ENCODE measurements at places on chromosomes 16 and 17.

GRCh38 chr17:47239967-47240651 lies 13.5 kb upstream of the ITGB3 start:
- DNase-seq = peak; percentile 60

- DNase-seq = no peak
These were observed 70.7 kb upstream of the HNF1B start for GRCh38 chr17:37815536-37815935.

DNA sequence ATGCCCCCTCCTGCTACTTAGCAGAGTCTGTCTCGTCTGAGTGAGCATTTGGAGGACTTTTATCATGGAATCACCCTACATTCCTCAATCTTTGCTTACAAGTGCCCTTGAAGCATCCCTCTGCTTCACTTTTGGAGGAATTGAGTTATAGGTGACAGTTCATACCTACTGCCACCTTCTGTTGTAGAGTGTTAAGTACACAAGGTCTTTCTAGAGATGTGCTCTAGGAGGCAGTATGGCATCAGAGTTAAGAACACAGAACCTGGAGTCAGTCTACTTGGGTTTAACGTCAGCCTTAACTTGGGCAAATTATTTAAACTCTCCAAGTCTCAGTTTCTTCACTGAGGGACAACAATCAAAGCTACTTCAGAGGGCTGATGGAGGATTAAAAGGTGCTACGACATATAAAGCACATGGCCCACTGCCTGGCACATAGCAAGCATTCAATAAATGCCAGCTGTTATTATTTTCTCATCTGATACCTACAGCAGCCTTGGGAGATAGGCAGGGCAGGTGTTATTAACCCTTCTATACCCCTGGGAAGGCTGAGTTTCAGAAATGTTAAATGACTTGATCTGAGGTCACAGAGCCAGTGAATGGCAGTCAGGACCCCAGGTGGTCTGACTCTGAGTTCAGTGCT lies 62.2 kb downstream of the UTP18 start:
- no peak for DNase-seq

- no peak for DNase-seq
These were observed 4.5 kb upstream of the NME4 start for GRCh38 chr16:392450-393030.

DNA sequence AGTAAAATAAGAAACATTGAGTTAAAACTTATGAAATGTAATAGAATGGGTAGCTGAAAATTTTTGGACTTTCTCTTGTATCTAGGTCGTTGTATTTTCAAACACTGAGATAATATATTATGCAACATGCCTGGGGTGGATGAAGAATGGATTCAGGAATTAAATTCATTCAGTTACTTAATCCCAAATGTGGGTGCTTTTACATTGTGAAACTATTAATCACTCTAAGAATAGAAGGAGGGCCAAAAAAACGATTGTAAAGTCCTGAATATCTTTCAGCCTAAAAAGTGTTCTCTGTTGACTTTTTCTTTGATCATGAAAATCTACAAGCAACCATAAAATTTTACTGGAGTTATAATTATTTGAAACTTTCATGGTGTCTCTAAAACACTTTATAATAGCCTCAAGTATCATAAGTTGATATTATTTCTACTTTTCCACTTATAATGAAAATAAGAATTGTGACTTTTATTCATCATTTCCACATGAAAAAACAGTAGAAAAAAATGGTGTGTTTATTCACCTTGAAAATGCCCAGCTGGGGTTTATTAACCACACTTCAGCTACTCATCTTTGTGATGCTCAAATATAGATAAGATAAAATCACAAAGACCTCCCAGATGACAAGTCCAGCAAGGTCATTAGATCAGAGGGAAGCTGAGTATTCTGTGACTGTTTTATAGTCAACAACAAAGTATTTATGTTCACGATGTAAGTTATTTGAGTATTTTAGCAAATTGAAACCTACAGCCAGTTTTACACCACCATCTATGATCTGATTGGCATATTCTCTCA lies 619.9 kb upstream of the SOX9 start:
- DNase-seq = no peak

GRCh38 chr16:85607796-85608514 lies 5.2 kb upstream of the GSE1 start:
- DNase-seq = no peak

- DNase-seq = no peak
These were observed 729 bp downstream of the DDX28 start for GRCh38 chr16:68022278-68022727.

- no peak for DNase-seq
These were observed 1.7 kb downstream of the YBX2 start for GRCh38 chr17:7292729-7293128.

- DNase-seq = no peak
These were observed 68.1 kb upstream of the TMEM132E start for GRCh38 chr17:34511265-34511664.

DNA sequence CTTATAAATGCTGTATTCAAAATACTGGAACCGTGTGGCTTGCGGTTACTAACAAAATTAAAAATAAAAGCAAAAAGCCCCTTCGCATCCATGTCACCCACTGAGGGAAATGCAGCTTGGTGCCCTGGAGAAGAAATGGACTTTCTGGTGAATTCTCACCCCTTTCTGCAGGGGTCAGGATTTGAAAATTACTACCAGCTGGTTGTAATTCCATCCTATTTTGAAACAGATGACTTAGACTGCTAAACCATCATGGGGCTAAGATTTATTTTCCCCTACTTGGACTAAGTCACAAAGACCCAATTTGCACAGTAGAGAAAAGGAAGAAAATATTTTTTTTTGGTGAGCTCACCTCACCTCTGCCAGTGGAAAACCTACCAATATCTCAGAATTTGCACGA lies 111.4 kb upstream of the MYOCD start:
- DNase-seq = no peak

DNA sequence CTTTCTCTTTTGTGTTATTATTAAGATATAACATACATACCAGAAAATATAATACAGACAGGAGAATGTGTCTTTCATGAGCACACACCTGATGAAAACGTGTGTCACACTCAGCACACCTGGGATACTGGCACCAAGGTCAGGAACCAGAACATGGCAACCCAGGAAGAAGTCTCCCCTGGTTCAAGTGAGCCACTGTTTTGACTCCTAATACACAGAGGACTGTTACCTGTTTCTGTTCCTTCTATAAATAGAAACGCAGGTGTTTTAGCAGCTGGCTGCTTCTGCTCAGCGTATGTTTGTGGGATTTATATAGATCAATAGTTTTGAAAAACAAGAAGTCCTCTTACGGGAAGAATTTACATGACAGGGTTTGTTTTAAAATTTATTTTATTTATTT lies 3.5 kb downstream of the SEC14L1 start:
- no peak for DNase-seq

DNA sequence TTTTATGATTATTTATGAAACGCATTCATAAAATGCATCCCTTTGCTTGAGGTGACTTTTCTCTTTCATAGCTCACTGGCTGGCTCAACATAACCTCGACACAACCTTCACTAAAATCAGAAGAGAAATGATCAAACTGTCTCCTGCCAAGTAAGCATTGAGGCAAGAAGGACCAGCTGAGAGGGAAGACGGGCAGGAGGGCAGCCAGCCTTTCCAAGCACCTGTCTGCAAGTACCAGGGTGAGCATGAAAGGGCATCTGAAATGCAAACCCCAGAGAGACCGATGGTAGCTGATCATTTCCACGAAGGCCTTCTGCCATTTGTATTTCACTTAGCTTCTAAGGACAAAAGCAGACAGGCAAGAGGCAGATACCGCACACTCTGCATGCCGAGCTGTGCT lies 52.1 kb upstream of the RPH3AL start:
- no peak for DNase-seq

DNA sequence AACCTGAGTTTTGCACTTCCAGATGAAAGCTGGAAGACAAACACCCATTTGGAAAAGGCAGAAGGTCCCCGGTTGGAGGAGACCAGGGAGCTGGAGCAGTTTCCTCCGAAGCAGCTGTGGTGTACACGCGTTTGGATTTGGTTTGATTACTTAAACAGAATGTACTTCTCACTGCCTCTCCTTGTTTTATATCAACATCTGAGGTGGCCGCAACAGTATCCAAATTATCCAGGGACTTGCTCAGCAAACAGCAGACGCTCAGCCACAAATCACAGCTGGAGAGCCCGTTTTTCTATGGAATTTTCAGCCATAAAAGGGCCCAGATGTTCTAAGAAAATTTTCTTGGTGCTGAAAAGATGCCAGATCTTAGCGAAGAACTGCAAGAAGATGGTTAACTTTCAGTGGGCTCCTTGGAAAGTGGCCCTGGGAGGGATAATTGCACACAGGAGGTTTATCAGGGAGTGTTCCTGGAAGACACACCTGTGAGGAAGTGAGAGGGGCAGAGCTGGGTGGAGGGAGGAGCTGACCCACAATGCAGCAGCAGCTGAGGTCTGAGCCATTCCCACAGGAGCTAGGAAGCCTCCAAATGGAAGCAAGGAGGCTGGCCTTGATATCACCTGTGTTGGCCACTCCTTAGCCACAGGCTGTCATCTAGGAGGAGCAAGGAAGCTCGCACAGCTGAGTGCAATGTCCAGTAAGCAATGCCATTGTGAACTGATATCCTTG lies 28.9 kb upstream of the CDH5 start:
- DNase-seq = no peak

DNA sequence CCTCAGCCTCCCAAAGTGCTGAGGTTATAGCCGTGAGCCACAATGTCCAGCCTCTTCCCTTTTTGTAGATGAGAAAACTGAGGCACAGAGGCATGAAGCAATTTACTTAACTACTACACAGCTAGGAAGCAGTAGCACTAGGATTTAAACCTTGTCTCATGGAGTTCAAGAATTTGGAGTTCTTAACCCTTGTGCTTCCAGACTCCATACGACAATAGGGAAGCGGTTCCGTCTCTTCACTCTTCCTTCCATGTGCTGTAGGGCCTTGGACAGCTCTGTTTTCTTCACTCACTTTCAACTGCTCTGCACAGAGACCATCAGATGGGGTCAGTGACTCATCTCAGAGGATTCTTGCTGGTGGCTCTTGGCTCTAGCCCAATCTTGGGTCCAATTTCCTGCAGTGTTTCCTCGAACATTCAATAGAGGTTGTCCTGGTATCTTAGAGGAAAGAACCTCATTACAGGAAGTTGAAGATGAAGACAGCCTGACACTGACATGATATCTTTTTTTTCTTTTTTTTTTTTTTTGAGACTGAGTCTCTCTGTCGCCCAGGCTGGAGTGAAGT lies 19.3 kb downstream of the ITGAL start:
- no peak for DNase-seq

GRCh38 chr16:29117631-29118030 lies 132.8 kb downstream of the LAT start:
- DNase-seq = no peak

DNA sequence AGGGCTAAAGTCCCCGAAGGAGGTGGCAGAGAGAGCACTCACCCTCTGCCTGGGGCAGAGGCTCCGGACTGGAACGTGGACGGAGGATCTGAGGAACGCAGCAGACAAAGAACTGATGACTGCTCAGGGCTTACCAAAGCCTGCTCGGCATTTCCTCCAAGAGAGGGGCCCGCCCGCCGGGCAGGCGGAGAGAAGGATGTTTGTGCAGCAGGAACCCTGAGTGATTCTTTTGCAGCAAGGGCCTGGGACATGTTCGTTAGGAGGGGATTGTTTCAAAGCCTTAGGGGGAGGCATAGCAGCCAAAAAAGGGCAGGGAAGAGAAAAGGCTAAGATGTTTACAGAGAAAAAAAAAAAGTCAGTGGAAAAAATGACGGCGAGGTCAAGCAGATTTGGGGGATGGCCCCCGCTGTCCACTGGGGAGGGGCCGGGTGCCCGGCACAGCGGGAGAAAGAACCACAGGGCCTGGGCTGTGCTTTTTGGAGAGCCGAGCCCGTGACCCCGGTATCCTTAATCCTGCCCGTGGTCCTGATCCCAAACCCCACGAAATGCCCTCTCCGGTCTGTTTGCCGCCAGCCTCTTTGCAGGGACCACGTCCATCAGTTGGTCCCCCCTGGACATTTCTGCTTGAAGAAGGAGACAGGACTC lies 129.3 kb downstream of the NTN1 start:
- DNase-seq = no peak

GRCh38 chr17:75849724-75850123 lies 5.4 kb downstream of the WBP2 start:
- DNase-seq = no peak

GRCh38 chr16:56789360-56789759 lies 59.4 kb downstream of the NUP93 start:
- no peak for DNase-seq

- no peak for DNase-seq
These were observed 20.8 kb downstream of the C16orf74 start for GRCh38 chr16:85730186-85730465.

- DNase-seq = no peak
These were observed 114.8 kb downstream of the GNAO1 start for GRCh38 chr16:56305956-56306565.

GRCh38 chr17:82846061-82846691 lies 6.4 kb upstream of the ZNF750 start:
- no peak for DNase-seq

- DNase-seq = no peak
These were observed 16.2 kb downstream of the SKAP1 start for GRCh38 chr17:48413613-48414405.

GRCh38 chr17:13650096-13650675 lies 48.5 kb upstream of the HS3ST3A1 start:
- no peak for DNase-seq

DNA sequence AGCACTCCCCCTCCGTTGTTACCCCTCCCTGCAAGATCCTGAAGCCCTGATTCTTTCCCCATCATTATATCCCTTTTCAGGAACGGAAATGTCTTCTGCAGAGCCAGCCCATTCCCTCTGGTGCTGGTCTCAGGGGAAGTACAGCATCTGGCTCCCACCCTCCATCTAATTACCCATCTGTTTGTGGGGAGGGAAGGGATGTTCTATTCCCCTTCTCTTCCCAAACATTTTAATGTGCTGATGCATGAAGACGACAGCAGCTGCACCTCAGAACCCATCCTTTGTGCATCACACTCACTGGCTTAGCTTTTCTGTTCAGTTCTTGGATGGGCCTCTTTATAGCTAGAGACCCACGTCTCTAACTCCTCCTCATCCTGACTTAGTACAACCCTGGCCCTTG lies 367.2 kb downstream of the CDH13 start:
- no peak for DNase-seq

GRCh38 chr17:40687106-40687505 lies 16.4 kb downstream of the KRT24 start:
- DNase-seq = no peak

DNA sequence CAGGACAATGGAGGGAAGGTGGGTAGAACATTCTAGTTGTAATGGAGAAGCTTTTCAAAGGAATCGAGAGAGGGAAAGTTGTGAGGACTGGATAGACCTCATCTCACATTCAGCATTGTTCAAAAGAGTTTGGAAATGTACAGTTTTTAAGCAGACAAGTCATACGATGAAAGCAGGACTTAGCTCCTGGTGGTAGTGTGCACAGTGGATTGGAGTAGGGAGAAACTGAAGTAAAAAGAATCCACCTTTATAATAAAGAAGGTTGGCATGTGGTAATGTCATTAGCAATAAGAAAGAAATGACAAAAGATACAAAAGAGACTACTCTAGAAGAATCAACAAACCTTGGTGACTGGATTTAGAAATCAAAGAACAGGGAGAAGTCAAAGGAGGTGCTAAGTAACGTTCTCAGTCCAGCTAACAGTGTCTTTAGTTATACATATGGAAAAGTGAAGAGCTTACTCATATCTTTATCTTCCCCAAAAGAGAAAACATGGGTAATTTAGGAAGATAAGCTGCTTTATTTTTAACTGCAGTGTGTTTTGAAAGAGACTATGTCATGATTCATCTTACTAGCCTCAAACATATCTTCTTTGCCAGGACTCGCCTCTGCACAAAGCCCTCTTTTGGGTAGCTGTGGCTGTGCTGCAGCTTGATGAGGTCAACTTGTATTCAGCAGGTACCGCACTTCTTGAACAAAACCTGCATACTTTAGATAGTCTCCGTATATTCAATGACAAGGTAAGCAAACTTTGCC lies 18.7 kb upstream of the EVI2A start:
- DNase-seq = no peak

Measured in hypothalamus (tissue), 51 donors.